ENCODE measurements at places on chromosomes 2 and 18. TPM values are rescaled to one million over a fixed set of nuclear protein-coding genes. Genes with fewer than 3 reads are reported as not detected.

Gene CRACDL
- total RNA-seq, result not detected

Gene APLF
- total RNA-seq, result 9.4 TPM

Gene SLC14A1
- total RNA-seq, result 31.0 TPM

Gene PER2
- total RNA-seq, result 2.1 TPM

Gene TUBA3E
- not detected for total RNA-seq

Gene ONECUT2
- under 0.01 TPM for total RNA-seq

Gene OXER1
- total RNA-seq, result 0.26 TPM

Gene CD8A
- not detected for total RNA-seq

Gene IL1F10
- total RNA-seq, result not detected

Gene REG1B
- not detected for total RNA-seq

Gene RPRM
- not detected for total RNA-seq

Gene GPAT2
- 3.9 TPM for total RNA-seq

Gene POTEC
- total RNA-seq, result not detected

Gene DSG2
- 0.33 TPM for total RNA-seq

Gene SIX3
- not detected for total RNA-seq

Gene ST8SIA3
- total RNA-seq, result not detected

Gene STARD6
- total RNA-seq, result not detected

Gene TCF4
- 57.6 TPM for total RNA-seq

Gene SLC38A11
- 0.50 TPM for total RNA-seq

Gene TFCP2L1
- not detected for total RNA-seq

Gene CFAP53
- total RNA-seq, result 0.99 TPM

Gene TSPYL6
- not detected for total RNA-seq

Gene LYPD1
- 0.17 TPM for total RNA-seq

Gene RAD51AP2
- under 0.01 TPM for total RNA-seq

Gene CTLA4
- not detected for total RNA-seq

Gene PKP4
- total RNA-seq, result 32.6 TPM

Gene TRIM54
- not detected for total RNA-seq

Gene AQP12A
- not detected for total RNA-seq

Gene HOXD1
- not detected for total RNA-seq

Gene TANC1
- 30.8 TPM for total RNA-seq

Gene NEUROD1
- total RNA-seq, result not detected

Gene ZNF521
- total RNA-seq, result 23.6 TPM

Gene CD207
- not detected for total RNA-seq

Gene CPLX4
- not detected for total RNA-seq

Gene INHA
- total RNA-seq, result 0.26 TPM

Gene SP5
- total RNA-seq, result not detected

Gene SERPINB3
- total RNA-seq, result not detected

Gene NAT8
- not detected for total RNA-seq

Gene DSG1
- not detected for total RNA-seq
